ENCODE measurements at places on chromosomes 4 and X.
A peak's percentile ranks its signal among the peaks of the same experiment; 100 is the strongest.

- DNase-seq, result peak; percentile 25
Measured at GRCh38 chr4:1554876-1555265, 129.2 kb downstream of the FAM53A start.

DNA sequence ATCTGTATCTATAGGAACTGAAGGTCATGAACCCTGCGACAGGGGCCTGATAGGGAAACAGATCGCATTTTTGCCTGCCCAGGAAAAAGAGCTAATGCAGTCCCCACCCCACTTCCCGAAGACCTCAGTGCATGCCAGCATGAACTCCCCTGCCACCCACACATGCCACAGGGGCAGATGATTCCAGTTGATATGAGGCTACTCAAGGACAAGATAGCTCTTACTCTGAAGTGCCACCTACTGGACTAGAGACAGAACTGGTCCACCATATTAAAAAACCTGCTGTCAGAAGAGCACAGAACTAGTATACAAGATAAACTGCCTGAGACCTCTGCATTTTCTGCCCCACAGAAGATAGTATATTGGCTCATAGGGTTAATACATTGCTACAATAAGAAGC is 68.0 kb downstream of the YIPF7 start:
- DNase-seq, result no peak

DNA sequence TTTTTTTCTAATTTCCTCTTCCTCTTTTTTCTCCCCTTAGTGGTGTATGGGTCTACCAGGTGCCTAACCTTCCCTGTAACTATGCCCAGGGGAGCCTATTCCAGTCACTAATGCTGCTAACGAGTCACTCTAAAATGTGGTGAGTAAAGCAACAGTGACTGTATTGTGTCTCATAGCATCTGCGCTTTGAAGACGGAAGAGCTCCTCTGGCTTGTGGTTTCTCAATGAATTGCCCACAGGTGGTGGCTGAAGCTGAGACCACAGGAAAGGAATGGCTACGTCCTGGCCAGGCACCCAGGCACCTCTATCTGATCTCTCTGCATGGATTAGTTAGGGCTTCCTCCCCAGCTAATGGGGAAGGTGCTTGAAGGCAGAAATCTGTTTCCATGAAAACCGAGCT is 763.5 kb upstream of the FRG1 start:
- no peak for DNase-seq

DNA sequence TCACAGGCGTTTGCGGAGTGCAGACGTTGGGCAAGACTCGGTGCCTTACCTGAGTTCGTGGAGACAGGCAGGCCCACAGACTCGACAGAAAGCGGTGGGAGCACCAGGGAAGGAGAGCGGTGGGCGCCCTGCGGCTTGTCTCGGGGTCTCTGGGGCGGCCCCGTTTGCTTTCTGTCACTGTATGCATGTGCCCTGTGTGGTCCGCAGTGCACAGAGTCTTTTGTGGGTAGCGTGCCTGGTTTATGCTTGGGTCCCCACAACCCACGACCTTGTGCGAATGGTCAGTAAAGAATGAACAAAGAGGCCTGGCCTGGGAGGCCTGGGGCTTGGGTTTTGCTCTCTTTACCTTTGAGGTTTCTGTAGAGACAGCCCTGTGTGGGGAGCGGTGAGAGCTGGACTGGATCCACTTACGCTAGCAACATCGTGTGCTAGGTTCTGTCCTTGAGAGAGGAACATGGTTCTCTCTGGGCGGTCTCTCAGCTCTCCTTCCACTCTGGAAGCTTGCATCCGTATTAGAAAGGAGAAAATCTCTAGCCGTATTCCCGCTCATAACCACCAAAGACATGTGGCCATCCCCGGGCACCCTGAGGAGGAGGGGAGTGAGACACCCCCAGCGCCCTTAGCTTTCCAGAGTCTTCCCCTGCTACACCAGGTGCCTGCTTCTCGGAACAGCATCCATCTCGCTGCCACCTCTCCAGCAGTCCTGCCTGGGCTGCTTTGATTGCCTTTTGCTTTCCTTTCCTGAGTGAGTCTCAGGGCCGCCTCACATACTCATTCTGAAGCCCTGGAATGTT is 1.2 kb downstream of the TADA2B start:
- no peak for DNase-seq

DNA sequence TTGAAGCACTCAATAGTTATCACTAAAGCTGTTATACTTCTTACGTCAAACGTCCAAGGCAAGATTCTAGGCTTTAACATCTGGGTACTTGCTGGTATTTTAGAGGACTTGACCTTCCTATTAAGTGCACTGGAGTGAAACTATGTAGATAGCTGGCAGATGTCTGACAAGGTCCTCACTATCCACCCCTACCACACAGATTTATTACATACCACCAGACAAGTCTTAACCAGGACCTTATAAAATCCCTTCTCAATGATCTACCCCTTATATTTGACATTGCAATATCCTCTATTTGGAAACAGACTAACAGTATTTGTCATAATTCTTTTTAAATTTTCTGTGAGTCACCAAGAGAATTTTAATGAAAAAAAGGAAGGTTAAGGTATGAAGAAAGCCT is 78.8 kb downstream of the PDGFC start:
- DNase-seq, result no peak

- DNase-seq, result no peak
Measured at GRCh38 chr4:76361689-76362412, 55.3 kb downstream of the STBD1 start.

- DNase-seq, result no peak
Measured at GRCh38 chr4:94545296-94545695, 93.6 kb downstream of the PDLIM5 start.

DNA sequence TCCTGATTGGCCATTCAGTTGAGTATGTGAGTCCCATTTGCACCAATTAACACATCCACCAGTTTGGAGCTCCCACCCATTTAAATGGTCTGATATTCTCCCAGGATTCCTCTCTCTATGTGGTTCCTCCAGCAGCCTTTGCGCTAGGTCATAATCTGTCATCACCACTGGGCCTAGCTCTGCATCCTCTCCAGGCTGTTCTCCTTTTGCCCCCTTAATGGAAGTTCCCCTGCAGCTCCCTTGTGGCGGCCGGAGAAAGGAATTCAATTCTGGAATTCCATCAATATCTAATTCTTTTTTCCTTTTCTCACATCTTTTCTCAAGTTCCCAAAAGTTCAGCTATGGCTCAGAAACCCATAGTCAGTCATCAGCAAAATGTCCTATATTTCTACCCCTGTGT is 2184.4 kb upstream of the AGA start:
- DNase-seq, result no peak

- DNase-seq, result no peak
Measured at GRCh38 chrX:49276671-49277534, 7.3 kb downstream of the PPP1R3F start.

DNA sequence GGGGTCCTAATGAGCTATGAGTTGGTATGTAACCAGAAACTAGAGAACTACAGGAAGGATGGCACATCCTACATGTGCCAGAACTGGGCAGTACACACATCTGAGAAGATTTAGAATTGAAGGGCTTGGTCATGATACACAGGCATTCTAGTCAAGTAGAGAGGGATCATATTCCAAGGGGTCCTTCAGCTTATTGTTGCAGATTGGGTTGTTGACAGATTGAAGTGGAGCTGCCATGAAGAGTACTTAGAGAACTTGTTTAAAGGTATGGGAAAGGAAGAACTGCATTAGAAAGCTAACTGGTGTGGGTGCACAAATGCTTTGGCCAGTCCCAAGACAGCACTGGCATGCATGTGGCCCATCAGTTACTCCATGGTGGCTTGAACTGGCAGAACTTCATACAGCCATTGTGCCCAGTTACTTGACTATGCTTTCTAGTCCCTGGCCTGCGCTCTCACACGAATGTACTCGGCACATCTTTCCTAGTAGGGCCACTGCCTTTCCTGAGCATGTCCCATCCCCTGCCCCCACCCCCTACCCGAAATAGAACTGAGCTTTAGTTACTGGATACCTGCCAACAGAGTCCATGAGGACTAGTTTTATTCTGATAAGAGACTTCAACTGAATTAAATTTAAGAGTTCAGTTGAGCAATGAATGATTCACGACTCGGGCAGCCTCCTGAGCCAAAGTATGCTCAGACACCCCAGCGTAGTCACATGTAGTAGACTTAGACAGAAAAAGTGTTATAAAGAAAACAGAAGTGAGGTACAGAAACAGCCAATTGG is 64.0 kb downstream of the CCNG2 start:
- DNase-seq, result peak; percentile 58

- no peak for DNase-seq
Measured at GRCh38 chr4:7590899-7591298, 156.2 kb upstream of the PSAPL1 start.
